ENCODE measurements at places on chromosomes 13 and 19.

DNA sequence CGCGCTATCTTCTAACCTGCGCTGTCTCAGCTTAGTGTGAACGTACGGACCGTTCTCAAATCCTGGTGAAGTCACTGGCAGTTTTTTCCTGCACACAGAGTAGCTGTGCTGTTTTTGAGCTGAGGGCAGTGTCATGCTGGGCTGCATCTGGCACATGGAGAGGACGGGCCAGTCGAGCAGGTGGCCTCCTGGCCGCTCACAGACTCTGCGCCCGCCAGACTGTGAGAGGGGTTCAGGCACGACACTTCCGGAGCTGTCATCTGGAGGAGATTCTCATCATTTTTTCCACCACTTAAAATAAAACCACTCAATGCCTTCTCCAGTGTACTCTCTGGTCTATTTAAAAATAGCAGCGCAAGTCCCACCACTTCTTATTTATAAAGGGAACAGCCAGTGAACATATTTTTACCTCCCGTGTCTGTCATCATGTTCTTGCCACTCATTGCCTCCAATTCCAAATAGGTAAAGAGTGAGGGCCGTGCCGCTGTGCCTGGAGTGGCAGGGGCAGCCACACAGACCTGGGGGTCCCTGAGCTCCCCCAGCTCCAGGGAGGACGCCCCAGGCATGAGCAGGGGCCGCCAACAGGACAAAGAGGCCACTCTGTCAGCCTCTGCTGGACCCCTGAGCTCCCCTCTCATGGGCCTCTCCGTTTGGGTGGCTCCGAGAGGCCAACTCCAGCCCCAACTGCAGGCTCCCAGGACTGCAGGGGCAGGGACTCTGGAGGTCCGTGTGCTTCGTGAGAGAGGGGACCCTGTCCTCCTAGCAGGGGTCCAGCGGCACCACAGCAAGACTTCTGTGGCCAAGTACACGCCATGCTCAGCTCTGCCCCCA lies 36.9 kb upstream of the GRTP1 start:
- DNase-seq, result no peak

GRCh38 chr13:37306778-37307544 lies 201.5 kb upstream of the CSNK1A1L start:
- DNase-seq, result peak; percentile 63

DNA sequence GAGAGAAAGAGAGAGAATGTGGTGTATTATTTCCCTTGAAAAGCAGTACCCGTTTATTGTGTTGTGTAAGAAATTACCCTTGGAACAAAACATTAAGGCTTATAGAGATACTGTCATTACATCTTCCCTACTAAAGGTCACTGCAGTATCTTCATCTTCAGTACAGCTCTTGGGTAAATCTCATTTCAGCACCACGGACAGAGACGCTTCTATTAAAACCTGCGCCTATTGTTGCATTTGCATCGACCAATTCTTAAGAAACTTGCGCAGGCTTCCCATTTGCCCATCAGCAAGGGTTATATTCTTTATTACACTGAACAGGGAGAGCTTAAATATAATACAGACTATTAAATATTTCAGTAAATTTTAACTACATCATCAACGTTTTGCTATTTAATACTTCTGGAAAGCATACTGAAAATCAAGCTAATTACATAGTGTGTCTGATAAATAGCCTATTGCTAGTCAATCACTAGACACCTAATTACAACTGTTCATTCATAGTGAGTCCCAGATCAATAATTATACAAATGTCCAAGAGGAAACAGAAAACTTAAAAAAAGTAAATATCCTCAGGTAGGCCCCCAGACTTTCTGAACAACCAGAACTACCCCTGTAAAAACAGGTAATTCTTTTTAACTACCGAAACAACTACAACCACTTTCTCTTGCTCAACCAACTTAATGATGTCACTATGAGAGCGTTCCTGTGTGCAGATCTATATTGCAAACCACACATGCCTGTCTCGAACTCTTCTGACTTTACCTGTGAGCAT lies 350.6 kb downstream of the LIG4 start:
- DNase-seq, result peak; percentile 40

- no peak for DNase-seq
Observed at GRCh38 chr19:1893791-1894190, 8.5 kb upstream of the ABHD17A start.

GRCh38 chr13:88217883-88218282 lies 546.7 kb downstream of the SLITRK5 start:
- DNase-seq, result no peak

GRCh38 chr19:37362733-37363132 lies 8.2 kb upstream of the ZNF527 start:
- no peak for DNase-seq

DNA sequence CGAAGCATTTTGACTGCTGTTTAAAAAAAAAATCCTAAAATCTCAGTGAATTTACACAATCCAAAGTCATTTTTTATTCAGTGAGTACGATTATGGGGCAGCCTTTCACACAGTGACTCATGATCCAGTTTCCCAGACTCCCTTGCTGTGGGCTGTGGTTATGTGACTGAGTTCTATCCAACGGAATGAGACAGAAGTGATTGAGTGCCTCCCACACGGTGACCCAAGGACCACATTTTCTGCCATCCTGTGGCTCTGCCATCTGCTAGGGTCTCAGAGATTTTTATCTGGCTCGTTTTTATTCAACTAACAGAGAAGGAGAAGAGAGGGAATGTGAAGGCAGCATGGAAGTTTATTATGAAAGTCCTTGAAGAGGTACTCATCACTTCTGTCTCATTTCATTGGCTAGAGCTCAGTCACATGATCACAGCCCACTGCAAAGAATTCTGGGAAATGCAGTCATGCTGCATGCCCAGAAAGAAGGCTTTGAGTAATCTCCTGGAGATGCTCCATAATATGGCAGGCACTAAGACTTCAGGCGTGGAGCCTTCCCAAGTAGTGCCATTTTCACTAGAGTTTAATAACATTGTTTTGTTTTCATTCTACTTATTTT lies 999.4 kb downstream of the UQCRFS1 start:
- DNase-seq, result no peak

GRCh38 chr13:30376426-30377311 lies 45.6 kb upstream of the UBE2L5 start:
- DNase-seq, result no peak

DNA sequence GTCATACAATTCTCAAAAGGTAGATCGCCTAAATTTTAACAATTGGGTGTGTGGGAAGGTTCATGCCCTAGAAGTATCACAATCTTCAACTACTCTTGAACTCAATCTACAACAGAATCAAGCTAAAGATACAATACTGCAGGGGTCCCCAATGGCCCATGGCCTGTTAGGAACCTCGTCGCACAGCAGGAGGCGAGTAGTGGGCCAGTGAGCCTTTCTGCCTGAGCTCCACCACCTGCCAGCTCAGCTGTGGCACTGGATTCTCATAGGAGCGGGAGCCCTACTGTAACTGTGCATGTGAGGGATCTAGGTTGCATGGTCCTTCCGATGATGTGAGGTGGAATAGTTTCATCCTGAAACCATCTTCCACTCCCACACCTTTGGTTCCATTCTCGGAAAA lies 230.6 kb downstream of the KLF12 start:
- no peak for DNase-seq

- no peak for DNase-seq
Observed at GRCh38 chr13:28489524-28489931, 5.4 kb downstream of the FLT1 start.

DNA sequence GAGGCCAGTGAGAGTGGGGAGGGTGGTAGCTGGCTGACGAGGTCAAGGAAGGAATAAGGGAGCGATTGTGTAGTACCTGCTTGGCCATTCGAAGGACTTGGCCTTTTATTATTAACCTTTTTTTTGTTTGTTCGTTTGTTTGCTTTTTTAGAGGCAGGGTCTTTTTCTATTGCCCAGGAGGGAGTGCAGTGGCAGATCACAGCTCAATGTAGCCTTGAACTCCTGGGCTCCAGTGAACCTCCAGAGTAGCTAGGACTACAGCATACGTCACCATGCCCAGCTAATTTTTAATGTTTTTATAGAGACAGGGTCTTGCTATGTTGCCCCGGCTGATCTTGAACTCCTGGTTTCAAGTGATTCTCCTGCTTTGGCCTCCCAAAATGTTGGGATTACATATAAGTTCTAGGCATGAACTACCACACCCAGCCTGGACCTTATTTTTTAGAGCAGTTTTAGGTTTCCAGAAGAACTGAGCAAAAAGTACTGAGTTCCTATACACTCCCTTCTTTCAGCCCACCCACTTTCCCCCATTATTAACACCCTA lies 25.5 kb downstream of the ARHGEF7 start:
- no peak for DNase-seq

DNA sequence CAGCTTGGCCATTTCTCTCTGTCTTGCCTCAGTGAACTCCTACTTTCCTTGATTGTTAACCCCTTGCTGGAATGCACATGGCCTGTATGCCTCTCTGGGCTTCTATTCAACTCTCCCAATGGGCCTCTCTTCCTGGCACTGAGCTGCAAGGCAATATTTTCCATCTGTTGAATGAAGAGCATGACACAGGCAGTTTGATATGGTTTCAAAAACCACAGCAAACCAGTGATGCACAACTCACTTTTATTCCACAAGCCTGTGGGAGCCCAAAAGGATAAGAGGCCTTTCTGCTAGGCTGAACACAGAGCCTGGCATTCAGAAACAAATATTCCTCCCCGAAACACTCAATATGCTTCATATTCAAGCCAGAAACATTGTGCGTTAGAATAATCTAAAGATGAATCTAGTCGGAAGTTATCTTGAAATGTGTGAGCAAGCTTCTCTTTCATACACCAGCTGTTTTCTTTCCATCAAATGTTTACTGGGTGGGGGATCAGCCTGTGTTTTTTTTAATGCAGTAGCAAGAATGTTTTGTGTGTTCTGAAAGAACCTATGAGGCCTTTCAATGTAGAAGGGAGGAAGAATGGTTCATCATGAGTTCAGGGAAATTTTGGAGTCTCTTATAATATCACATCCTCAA lies 443.1 kb upstream of the SPRY2 start:
- DNase-seq, result peak; percentile 20

DNA sequence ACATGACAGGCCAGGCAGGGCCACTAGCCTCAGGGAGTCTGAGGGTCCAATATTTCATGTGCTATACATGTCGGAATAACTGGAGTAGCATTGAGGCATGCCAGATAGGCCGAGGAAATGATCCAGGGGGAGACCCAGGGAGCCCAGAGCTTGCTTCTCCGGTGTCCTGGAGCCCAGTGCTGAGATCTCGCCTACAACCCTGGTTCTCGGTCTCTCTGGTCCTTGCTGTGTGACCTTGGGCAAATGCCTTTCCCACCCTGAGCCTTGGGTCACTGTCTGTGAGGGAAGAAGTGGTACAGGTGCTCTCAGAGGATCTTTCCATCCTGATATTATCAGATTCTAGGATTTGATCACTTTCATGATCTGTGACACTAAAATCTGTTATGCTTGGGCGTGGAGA lies 11.3 kb downstream of the CBLC start:
- DNase-seq, result no peak

DNA sequence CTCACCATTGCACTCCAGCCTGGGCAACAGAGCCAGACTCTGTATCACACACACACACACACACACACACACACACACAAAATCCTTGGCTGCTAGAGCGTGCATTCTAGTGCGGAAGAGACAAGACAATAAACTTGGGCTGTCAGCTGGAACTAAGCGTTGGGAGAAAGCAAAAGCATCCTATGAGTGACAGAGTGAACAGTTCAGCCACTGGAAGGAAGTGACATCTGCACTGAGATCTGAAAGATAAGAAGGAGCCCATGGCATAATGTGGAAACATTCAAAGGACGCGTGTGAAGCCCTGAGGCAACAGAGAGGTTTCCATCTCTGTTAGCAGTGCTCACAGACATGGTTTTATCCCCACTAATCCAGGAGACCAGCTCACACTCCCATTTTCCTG lies 3.5 kb upstream of the SLC1A5 start:
- DNase-seq, result no peak

DNA sequence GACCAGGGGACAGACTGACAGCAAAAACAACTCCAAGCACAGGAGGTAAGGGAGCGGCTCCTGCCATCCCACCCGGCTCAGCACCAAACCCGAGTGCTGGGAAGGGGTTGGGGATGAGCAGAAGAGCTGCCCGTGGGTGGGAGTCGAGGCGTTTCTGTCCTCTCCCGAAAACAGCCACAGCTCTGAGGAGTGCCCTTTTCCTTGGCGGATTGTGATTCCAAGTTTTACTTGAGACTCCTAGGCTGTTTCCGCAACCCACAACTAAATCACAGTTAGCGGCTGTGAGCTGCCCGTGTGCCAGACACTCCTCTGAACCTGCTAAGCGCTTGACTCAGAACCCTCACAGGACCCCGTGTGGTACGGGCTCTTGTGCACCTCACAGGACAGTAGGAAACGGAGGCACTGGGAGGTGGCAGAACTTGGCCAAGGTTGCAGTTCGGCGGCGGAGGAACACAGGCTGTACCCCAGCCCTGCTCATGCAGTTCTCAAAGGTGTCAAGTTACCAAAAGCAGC lies 21.4 kb downstream of the CFAP97D2 start:
- DNase-seq, result no peak

- DNase-seq, result no peak
Observed at GRCh38 chr19:29075149-29075548, 137.8 kb downstream of the UQCRFS1 start.

DNA sequence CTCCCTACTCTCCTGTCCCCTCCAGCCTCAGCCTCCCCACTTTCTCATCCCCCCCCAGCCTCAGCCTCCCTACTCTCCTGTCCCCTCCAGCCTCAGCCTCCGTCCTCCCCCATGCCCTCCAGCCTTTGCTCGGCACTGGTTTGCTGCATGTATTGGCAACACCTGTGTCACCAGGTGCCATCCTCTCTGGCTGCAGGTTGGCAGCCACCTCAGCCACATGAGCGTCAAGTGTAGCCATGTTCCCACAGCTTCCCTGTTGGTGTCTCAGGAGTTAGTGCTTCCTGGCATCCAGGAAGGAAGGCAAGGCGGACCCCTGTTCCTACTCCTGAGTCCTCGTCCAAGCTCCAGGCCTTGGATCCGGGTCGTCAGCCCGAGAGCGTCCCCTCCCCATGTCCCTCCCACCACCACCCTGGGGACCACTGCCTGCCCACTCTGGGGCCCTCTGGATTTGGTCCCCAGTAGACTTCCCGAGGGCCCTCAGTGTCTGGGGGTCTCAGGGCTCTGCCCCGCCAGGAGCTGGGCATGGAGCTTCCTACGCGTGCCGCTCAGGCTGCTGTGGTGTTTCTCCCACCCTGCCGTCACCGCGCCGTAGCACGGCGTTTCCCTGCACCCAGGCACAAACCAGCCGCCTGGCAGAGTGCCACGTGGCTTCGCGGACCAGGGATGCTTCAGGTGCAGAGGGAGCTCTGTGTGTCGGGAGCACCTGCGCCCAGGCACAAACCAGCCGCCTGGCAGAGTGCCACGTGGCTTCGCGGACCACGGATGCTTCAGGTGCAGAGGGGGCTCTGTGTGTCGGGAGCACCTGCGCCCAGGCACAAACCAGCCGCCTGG lies 128.3 kb upstream of the MCF2L start:
- no peak for DNase-seq

DNA sequence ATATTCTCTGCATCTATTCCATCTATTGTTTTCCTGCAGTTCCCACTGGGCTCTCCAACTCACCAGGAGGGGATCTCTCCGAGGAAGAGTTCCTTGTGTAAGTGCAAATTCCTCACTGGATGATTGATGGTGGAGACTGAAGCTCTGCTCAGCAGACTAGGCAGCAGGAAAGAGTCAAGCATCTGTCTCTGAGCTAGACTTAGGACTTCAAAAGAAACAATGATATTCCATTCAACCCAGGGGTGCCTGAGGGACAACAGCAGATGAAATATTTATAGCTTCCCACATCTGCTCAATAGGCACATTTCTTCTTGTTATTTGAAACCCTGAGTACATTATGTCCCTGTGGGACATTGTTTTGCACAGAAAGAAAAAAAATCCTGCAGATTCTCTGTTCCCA lies at the start of the genes OR7A5 and OR7C1:
Gene OR7A5 (minus strand): TSS at position 175 of the 400 bp plus-strand sequence. CDS start 6,944 bp downstream, outside the sequence.
Gene OR7C1 (minus strand): TSS at position 175 of the 400 bp plus-strand sequence. CDS start 35,049 bp downstream, outside the sequence.
- DNase-seq, result no peak
